ENCODE measurements at places on chromosomes 3 and 15.

GRCh38 chr3:2921903-2922302 lies 188.3 kb downstream of the IL5RA start:
- no peak for DNase-seq

DNA sequence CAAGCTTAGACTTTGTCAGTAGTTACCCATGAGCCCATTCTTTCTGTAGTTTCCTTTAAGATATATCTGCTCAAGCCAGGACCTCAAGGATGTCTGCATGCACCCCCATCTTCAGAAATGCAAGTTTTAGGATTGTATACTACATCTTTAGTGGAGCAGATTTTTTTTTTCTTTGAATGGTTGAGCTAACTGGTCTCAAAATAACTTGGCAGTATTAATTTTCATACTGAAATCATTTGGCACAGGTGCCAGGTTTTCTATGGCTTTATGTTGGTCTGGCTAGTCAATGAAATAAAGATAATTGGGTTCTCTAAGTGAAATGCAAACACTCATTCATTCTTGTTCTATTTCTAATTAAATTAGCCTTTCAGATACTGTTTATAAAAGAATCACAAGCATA lies 108.9 kb downstream of the ATG7 start:
- DNase-seq: no peak

DNA sequence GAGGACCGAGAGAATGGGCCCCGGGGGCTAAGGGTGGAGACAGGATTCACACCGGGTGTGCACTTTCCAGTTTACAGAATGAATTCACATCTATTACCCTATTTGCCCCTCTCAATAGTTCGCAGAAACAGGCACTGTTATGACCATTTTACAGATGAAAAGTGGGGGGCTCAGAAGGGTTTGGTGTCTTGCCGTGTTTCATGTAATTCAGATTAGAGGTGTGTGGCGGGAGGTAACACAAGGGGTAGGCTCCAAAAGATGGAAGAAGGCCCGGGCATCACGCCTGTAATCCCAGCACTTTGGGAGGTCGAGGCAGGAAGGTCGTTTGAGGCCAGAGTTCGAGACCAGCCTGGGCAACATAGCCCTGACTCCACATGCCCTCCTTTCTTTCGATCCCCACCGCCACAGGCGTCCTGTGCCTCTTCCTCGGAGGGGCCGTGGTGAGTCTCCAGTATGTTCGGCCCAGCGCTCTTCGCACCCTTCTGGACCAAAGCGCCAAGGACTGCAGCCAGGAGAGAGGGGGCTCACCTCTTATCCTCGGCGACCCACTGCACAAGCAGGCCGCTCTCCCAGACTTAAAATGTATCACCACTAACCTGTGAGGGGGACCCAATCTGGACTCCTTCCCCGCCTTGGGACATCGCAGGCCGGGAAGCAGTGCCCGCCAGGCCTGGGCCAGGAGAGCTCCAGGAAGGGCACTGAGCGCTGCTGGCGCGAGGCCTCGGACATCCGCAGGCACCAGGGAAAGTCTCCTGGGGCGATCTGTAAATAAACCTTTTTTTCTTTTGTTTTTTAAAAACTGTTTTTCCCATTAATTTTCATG lies 3.4 kb downstream of the DUOXA2 start:
- DNase-seq: no peak

- no peak for DNase-seq
These were observed 16.9 kb upstream of the PRKCI start for GRCh38 chr3:170205302-170205701.

GRCh38 chr15:93986400-93986984 lies 244.9 kb upstream of the MCTP2 start:
- no peak for DNase-seq

- no peak for DNase-seq
These were observed 113.2 kb downstream of the MBNL1 start for GRCh38 chr3:152381881-152382295.

DNA sequence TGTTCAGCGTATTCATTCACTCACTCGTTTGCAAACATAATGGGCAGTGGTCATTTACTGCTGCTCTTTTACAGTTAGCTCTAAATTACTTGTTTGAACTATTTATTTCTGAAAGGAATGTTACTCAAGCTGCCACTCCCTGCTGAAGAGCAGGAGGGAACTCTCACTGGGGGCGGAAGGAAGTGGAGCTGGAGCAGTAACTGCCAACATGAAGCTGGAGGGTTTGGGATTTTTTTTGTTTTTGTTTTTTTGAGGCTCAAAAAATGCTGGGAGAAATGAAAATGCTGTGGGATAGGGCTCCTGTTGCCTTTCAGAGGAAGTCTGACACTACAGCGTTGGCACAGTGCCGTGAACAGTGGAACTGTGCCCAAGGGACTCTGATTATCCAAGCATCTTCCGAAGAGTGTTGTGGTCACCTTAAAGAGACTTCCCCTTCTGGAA lies 44.1 kb downstream of the SENP2 start:
- peak; percentile 82 for DNase-seq

DNA sequence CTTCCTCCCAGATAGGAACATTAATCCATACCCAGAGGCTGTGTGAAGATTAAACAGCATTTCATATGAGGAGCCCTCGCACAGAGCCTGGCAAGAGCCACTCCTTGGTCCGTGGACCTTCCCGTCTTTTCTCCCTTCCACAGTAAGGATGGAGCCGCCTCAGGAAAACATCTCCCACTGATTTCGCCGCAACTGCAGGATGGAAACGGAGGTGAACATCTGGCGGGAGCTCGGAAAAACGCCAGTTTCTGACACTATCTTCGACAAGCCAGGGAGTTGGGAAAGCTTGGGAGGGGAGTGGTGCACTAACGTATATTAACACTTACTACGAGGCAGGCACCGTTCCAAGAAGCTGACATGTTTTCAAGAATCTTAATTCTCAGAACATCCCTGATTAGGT lies 157.9 kb downstream of the XXYLT1 start:
- DNase-seq: no peak

GRCh38 chr3:39142067-39142466 lies 11.3 kb downstream of the CSRNP1 start:
- DNase-seq: peak; percentile 64

DNA sequence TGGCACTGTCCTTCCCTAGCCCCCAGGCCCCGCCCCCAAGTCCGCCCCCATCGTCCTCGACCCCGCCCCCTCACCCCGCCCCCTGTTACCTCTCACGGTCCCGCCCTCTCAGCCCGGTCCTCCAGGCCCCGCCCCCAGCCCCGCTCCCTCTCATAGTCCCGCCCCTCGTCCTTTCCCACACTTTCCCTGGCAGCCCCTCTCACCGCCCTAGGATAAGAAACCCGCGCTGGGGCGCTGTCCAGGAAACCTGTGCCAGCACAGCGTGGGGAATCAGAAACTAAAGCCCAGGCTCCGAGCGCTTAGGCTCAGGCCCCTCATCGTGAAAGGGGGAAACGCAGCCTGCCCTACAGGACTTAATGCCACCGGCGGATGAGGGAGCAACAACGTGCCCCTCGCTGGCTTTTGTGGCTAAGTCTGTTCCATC lies 20.9 kb downstream of the TRPM1 start:
- DNase-seq: peak; percentile 11

- DNase-seq: no peak
These were observed 207.1 kb downstream of the LRRN1 start for GRCh38 chr3:4006288-4006687.

GRCh38 chr3:74676-75243 lies 121.8 kb upstream of the CHL1 start:
- DNase-seq: no peak

DNA sequence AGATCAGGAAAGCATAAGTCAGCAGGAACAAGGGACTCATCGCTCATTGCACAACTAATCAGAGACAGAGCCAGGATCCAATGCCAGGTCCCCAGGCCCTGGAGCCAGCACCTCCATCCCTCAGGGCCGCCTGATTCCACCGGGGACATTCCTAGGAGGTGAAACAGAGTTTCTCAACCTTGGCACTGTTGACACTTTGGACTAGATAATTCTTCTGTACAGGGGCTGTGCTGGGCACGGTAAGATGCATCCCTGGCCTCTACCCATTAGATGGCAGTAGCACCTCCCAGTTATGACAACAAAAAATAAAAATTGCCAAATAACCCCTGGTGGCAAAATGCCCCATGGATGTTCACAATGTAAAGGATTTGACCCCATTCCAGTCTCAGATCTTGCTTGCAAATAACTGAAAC lies 127.7 kb downstream of the MTHFS start:
- peak; percentile 20 for DNase-seq

GRCh38 chr3:42795621-42796181 lies 8.6 kb downstream of the HIGD1A start:
- DNase-seq: no peak

DNA sequence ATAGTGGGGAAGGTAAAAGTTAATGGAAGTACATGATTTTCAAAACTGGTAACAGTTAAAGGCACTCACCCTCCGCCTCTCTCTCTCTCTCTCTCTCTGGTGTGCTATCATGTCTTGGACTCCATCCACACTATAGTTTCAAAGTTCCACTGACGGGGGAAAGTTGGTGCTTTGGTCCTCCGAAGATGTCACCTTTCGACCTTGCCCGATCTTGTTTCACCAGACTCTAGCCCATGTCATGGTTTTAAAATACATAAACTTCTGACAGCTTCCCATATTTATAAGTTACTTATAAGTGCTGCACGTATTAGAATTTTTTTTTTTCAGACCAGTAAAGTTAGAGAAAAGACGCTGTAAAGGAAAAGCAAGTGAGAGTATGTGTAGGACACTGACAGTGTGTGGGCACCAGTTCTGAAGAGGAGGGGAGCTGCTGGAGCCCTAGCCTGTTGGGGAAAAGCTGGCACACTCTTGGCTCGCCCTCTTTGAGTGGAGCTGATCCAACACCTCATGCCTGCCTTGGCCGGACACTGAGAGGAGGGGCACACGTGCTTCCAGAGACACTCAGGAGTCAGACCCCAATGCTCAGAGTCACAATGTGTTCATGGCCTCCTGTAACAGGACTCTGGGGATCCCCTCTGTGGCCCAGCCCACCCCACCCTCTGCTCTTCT lies 200.5 kb upstream of the TPM1 start:
- DNase-seq: no peak

- no peak for DNase-seq
These were observed 65.5 kb upstream of the ZBTB20 start for GRCh38 chr3:115212615-115213014.

- no peak for DNase-seq
These were observed 118.5 kb upstream of the ABHD17C start for GRCh38 chr15:80576519-80577090.

DNA sequence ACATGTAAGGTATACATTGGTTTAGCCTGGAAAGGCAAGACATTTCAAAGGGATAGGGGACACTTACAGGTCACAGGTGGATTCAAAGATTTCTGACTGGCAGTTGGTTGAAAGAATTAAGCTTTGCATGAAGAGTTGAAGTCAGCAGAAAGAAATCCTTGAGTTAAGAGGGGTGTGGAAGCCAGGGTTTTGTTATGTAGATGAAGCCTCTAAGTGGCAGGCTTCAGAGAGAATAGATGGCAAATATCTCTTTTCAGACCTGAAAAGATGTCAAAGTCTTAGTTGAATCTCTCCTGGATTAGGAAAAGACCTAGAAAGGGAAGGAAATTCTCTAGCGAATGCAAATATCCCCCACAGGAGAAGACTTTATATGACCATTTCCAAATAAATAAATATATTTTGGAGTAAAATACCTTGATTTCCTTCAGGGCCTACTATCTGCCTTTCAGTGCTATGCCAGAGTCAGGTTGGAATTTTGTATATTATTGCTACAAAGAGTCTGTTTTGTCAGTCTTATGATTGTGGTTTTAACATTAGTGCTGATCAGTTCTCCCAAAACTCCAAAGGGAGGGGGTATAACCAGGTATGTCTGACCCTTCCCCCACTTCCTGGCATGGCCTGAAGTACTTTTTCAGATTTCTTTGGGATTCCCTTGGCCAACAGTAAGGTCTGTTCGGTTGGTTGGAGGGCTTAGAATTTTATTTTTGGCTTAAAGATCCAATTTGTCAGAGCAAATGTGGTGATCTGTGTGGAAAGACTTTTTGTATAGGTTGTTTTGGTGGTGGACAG lies 286.4 kb downstream of the LRTM1 start:
- no peak for DNase-seq

- DNase-seq: no peak
These were observed 66.6 kb upstream of the LARS2 start for GRCh38 chr3:45321607-45322391.

DNA sequence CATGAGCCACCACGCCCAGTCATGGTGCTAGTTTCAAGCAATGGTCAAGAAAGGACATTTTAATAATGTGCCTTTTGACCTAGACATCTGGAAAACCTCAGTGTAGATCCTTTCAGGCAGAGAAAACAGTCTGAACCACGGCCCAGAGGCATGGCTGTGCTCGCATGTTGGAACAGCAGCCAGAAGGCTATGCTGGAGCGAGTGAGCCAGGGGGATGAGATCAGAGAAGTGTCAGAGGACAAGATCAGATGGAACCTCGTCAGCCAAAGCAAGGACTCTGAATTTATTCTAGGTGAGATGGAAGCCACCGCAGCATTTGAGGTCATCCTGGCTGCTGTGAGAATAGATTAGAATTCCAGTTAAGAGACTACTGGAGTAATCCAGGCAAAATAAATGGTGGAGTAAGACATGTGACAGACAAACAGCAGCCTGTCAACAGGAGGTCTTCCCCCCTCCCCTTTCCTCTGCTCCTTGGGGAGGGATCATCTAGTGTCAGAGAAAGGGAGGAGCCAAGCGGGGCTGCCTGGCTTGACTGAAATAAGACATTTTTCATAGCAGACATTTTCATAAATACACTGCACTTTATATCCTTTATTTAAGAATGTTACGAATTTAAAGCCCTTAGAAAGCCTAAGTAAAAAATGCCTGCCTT lies 40.4 kb upstream of the ACKR4 start:
- DNase-seq: no peak

DNA sequence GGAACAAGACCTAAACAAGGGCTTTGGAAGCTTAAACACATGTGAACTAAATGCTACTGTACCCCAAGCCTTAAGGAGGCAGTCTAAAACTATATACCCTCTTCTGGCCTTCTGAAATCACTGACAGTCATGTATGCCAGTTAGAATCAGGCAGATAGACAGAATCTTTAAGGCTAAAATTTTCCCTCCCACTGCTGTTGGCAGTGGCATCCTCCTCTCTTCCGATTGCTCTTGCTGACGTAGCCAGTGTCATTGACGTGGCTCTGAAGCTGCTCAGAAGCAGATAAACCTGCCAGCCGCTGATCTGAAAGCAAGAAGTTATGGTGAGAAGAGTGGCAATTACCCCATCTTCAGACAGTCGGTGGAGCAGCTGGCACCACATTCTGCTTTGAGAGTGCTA lies 3.3 kb downstream of the RYR3 start:
- DNase-seq: no peak

- DNase-seq: peak; percentile 68
These were observed 74.6 kb upstream of the ACAD9 start for GRCh38 chr3:128804811-128805155.

GRCh38 chr3:151765685-151766084 lies 32.0 kb downstream of the AADACL2 start:
- no peak for DNase-seq
